Esophagus mucosa (tissue), 1 donor: ENCODE measurements at places on chromosomes 12 and 14.

- ATAC-seq, result peak; percentile 37
Measured at GRCh38 chr12:71639341-71639760, 24.3 kb downstream of the ZFC3H1 start.

DNA sequence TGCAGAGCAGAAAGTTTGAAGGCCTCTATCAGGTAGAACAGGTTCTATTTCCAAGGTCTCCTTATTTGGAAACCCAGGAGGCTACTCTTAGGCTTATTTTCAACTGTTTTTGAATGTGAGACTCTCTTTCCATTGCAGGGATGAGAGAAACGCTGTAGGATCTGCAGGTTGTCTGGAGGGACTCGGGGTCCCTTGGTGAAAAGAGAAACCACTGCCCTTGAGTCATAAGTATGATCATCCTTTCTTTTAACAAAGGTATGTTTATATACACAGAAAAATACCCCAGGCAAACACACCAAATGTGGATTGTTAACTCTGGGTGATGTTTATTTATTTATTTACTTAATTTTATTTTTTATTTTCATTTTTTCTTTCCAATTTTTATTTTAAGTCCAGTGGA lies 57.8 kb upstream of the MAX start:
- ATAC-seq, result no peak

- peak; percentile 29 for ATAC-seq
Measured at GRCh38 chr12:69330475-69331473, 17.4 kb upstream of the LYZ start.

DNA sequence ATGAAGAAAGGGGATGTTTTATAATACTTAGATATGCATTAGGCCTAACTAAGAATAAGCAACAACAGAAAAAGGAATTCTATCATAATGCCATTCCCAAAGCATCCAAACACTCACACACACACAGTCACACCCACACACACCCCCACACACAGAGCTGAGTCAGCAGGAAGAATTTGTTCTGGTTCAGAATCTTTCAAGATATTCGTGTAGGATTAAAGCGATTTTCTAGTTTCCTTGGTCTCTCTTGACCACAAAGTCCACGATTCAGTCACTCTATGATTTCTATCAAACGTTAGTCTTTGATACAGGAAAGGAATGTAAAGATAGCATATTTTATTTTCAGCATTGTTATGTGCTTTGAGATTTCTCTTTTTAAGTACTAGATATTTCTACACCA lies 382.6 kb upstream of the DCN start:
- ATAC-seq, result no peak

- no peak for ATAC-seq
Measured at GRCh38 chr12:54376596-54376995, 7.9 kb downstream of the ZNF385A start.

DNA sequence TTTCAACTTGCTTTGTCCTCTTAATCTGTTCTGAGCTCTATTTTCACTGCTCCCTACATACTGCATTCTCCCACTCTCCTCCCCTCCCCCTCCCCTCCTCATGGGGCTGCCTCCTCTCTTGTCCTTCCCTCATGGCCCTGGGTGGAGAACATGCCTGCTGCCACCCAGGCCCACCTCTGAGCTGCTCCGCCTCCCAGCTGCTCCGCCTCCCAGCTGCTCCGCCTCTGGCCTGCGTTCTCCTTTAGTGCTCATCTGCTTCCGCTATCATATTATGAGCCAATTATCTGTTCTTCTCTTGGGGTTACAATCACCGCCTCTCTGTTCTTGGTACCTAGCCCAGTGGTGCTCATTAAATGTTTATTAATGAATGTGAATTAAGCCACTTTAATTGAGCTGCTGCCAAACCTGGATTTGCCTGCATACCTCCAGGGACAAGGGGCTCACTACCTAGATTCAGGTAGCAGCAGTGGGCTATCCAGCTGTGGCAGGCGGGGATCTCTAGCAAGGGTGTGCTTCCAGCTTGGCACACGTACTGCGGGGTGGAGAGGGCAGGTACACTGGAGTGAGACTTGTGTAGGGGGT lies 32.0 kb upstream of the FAM181A start:
- ATAC-seq, result no peak

DNA sequence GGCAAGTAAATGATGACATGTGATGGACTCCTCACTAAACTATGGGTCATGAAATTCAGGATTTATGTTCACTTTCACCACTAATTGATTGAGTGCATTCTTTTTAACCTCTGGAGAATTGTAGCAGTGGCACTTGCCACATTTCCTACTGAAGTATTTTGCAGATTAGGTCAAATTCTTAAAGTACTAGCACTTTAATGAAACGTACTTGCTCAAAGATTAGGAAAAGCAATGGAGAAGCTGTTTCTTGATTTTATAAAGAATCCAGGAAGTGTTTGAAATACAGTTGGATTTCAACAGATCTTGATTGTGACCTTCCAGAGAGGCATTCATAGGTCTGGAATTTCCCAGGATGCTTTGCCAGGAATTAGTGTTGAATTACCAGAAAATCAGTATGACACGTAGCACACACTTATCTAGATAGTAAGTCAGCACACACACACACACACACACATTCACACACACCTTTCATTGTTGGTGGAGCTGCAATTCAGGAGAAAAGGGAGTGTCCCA lies 162.6 kb downstream of the MYRFL start:
- peak; percentile 94 for ATAC-seq

DNA sequence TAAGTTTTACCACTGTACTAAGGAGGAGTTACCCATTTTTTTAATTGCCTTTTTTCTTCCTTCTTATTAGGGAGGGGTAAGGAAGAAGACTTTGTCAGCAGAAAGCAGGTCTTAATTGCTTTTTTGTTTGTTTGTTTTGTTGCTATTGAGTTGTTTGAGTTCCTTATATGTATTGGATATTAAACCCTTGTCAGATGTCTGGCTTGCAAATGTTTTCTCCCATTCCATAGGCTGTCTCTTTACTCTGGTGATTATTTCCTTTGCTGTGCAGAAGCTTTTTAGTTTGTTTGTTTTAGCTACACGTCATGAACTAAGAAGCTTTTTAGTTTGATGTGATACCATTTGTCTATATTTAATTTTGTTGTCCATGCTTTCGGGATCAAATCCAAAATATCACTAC lies 13.3 kb downstream of the SPIC start:
- no peak for ATAC-seq

DNA sequence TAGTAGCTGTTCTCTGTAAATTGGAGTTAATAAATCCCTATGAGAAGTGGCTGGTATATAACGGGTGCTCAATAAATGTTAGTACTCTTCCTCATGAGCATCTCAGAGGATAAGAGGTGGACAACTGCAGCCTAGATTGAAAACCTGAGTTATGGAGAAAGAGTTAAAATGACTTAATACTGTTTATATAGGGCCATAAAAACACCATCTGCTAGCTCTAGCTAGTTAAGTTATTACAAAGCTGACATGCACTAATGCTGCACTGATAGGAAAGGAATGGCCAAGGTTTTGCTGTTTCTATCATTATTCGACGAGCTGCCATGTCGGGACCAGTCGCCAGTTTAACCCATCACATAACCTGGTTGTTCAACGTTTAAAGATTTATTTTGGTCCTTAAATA lies 72.0 kb upstream of the SEL1L start:
- no peak for ATAC-seq
